B cell (primary cell): ENCODE measurements at places on chromosomes 13 and 19. TPM values are rescaled to one million over a fixed set of nuclear protein-coding genes. Genes with fewer than 3 reads are reported as not detected.

DNA sequence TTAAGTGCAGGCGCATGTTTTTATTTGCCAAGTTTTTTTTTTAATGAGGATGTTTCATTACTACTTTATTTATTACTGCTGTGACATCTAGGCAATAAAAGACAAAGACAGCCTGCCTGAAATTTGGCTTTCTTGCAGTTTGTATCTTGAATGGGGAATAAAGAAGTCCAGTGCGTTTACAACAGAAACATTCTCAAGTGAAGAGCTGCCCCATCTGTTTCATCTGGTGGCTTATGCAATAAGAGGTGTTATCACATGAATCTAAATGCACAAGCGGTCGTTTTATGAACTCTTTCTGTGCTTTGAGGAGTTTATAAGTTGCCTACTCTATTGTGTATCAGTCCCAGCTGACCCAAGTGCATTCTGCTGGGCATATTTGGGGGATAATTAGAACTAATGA, 12.6 kb upstream of the MAB21L1 start:
- no peaks in the 10 kb centered on the region for H3K36me3 ChIP-seq
- no peaks in the 10 kb centered on the region for H3K27me3 ChIP-seq
- DNase-seq: no peak
- no peak overlapping the region for H3K4me3 ChIP-seq
- no peak overlapping the region for H3K27ac ChIP-seq
- H3K4me1 ChIP-seq: no peaks in the 10 kb centered on the region

- no peaks in the 10 kb centered on the region for H3K27me3 ChIP-seq
Measured at GRCh38 chr19:30518965-30519606, 146.9 kb downstream of the ZNF536 start.

GRCh38 chr19:30303131-30303654, 69.0 kb upstream of the ZNF536 start:
- no peak overlapping the region for H3K27ac ChIP-seq
- H3K4me3 ChIP-seq: no peak overlapping the region
- no peaks in the 10 kb centered on the region for H3K4me1 ChIP-seq
- DNase-seq: no peak
- no peaks in the 10 kb centered on the region for H3K27me3 ChIP-seq

DNA sequence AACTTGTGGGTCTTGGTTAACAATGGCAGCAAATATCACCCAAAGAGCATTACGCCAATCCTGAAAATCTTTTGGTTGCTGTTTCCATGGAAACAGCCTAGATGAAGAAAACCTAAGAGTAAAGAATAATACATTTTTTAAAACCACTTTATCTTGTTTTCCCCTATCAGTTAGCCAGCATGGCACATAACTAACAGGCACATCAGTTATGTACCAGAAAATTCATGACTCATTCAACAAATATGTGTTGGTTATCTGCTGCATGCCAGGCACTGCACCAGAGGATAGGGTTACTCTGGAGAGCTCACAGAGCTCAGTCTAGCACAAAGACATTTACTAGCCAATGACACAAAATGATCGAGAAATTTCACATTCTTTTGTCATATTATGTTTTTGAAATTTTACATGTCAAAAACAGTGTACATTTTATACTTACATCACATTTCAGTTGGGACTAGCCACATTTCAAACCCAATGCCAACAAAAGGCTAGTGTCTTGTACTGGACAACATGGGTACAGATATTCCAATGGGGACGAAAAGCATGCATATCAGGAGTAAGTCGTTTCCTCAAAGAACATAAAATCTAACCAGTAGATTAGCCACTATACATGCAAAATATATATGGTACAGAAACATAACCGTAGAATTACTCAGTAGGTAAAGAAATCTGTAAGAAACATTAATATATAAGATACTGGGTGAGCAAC, 20.3 kb downstream of the LNX2 start:
- H3K36me3 ChIP-seq: no peaks in the 10 kb centered on the region
- no peak for DNase-seq
- H3K27ac ChIP-seq: no peak overlapping the region

DNA sequence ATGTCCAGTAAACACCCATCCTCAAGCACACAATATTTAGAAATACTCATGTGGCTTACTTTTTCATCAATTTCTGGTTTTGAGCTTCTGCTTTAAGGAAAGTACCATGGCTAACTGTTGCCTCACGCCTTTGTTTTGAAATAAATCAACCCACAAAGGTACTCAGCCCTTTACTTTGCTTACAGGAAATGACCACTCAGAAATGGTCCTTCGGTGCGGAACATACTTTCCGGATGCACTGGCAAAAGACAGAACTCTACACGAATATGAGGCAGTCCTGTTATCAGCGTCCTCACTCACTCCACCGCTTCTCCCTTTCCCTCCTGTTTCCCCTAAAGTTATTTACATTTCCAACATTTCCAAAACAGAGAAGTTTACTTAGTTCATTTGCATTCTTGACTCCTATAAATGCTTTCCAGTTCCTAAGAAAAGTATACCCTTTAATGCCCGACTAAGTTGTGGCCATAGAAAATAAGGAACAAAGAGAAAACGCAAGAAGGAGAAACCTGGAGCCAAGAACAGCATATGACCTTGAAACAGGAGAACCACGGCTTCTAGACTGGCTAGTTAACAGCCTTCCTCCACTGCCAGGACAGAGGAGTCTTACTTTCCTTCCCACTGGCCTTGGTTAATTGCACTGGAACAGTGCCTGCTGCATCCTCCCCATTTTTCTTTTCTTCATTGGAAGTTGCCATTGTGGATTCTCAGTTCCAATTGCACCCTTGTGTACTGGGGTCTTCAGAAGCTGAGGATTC, 10.6 kb downstream of the FPR2 start:
- no peak for DNase-seq
- no peak overlapping the region for H3K4me3 ChIP-seq

GRCh38 chr13:95535243-95535642, 17.3 kb upstream of the CLDN10 start:
- no peaks in the 10 kb centered on the region for H3K27me3 ChIP-seq
- no peaks in the 10 kb centered on the region for H3K4me1 ChIP-seq
- DNase-seq: no peak
- no peaks in the 10 kb centered on the region for H3K36me3 ChIP-seq

DNA sequence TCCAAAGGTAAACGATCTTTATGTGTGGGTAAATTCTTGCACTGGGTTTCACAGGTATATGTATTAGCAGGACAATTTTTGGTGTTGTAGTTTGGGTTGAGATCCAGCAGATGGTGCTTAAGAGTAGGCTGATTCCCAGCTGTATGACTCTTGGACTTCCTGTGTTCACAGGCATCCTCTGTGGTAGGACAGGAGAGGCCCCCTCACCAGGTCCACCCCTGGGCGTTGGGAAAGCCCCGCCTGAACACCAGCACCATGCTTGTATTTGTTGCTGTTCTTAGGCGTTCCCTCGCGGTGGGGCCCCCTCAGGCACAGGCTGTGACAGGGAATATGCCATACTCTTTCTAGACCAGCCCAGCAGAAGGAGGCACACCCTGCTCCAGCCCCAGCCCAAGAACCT, 49.5 kb upstream of the PCDH17 start:
- H3K27me3 ChIP-seq: no peaks in the 10 kb centered on the region
- no peaks in the 10 kb centered on the region for H3K4me1 ChIP-seq
- no peak overlapping the region for H3K27ac ChIP-seq
- no peaks in the 10 kb centered on the region for H3K36me3 ChIP-seq

DNA sequence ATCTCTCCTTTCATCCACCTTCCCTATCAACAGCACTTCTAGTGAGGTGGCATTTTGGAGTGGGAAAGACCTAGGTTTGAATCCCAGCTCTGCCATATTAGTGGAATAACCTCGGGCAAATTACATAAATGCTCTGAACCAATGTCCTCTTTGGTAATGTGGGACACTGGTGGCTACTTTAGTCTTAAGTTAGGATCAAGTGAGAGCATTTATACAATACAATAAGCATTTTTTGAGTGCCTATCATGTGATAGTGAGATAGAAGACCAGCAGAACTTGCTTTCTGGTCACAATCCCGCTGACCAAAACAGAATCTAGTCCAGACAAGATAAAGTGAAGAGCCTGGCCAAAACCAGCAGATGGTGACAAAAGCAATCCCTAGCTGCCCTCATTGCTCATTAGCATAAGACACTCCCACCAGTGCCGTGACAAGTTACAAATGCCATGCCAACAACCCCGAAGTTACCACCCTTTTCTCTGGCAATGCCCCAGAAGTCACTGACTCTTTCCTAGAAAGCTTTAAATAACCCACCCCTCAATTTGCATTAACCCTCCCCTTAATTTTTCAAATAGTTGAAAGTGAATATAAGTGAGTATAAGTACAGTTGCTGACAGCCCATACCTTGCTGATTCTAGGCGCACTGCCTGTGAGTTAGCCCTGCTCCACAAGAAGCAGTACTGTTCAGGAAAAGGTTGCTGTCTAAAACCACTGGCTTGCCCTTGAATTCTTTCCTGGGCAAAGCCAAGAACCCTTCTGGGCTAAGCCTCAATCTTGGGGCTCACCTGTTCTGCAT, 28.9 kb upstream of the KPNA3 start:
- H3K27me3 ChIP-seq: no peaks in the 10 kb centered on the region
- no peaks in the 10 kb centered on the region for H3K36me3 ChIP-seq
- H3K4me3 ChIP-seq: no peak overlapping the region
- H3K4me1 ChIP-seq: no peaks in the 10 kb centered on the region
- DNase-seq: no peak

DNA sequence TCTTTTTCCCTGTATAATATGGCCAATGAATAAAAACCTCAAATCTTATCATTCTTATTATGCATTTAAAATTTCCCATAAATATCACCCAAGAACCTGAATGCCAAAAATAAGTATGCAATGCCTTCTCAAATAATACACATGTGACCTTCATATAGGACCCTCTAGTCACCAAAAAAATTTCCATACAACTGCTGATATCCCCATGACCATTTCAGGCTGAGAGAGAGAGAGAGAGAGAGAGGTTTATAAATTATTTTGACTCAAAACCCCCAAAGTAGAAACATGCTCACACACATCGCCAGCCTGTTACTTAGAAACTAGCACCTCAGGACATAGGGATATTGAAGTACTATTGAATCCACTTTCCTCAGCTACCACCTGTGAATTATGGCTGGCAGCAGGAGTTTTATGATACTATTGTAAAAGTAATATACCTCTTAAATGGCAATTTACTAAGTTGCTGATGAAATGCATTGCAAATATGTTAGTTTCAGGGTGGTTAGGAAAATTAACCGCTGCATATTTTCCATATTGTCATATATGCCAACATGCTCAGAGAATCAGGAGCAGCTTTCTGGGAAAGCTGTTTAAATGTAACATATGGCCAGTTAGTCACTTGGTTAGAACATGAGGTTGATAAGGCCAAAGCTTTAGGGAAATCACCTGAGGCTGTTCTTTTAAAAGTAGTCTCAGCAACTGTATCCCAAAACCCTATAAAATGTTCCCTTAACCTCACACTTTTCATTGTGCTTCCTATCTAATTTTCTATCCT, 230.8 kb downstream of the DCT start:
- H3K27me3 ChIP-seq: no peaks in the 10 kb centered on the region
- H3K4me3 ChIP-seq: no peak overlapping the region

DNA sequence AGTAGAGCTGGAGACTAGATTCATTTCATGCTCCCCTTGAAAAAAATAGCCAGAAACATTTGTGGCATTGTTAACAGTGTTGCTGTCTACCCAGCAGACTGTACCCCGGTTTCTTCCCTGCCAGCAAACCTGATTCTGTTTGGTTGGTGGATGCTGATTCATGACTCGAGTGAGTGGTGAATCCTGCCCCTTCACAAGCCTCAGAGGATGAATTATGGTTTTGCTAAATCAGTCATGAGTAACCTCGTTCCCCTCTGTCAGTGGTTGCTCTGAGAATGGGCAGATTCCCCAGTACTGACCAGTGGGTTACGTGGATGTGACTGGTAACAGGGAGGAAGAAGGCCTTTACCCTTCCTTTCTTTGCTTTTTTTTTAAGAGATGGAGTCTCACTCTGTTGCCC, 10.1 kb downstream of the NLRP12 start:
- H3K4me1 ChIP-seq: no peaks in the 10 kb centered on the region
- no peak overlapping the region for H3K4me3 ChIP-seq
- DNase-seq: no peak
- no peaks in the 10 kb centered on the region for H3K27me3 ChIP-seq
- H3K36me3 ChIP-seq: no peaks in the 10 kb centered on the region

DNA sequence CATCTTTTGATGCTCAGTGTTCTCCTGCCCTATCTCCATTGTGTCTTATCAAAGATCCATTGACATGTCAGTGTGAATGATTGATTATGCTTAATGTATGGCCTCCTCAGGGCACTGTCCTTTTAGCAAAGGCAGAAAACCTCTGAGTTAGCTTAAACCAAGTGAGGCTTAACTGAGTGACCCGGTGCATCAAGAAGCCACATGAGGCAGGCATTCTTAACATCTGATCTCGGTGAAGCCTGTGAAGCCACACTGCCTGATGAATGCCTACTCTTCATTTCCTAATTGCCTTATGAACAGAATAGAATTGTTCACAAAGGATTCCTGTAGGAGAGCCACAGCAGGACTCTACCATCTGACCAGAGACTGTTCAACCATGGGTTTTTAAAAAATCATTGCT, 168.1 kb upstream of the SOX21 start:
- H3K4me3 ChIP-seq: no peak overlapping the region
- H3K27ac ChIP-seq: no peak overlapping the region
- no peaks in the 10 kb centered on the region for H3K4me1 ChIP-seq
- H3K36me3 ChIP-seq: no peaks in the 10 kb centered on the region
- DNase-seq: no peak

- H3K4me3 ChIP-seq: no peak overlapping the region
- H3K4me1 ChIP-seq: no peaks in the 10 kb centered on the region
- no peaks in the 10 kb centered on the region for H3K36me3 ChIP-seq
- no peak overlapping the region for H3K27ac ChIP-seq
- no peaks in the 10 kb centered on the region for H3K27me3 ChIP-seq
Measured at GRCh38 chr13:46535825-46536224, 17.1 kb upstream of the LRCH1 start.

DNA sequence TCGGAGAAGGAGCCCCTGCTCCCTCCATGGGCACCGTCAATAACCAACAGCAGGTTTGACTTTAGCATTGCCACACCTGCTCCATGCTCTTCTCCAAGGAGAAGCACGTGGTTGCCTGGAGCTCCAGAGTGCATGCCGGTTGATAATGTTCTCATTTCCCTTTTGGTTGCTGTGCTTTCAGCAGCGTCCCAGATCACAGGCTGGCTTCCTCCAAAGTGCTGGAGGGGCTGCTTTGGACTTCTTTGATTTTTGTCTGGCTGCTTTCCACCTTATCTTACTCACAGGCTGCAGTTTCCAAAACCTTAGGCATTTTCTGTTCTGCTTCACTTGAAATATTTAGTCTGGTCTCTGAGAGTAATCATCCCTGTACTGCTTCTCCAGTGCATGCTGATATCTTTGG, 123.8 kb upstream of the IRS2 start:
- H3K4me3 ChIP-seq: no peak overlapping the region
- DNase-seq: no peak

ZNF837 gene
- 3.0 and 4.9 TPM in 2 replicates for polyA plus RNA-seq

CD70 gene
- 14.6 and 23.9 TPM in 2 replicates for polyA plus RNA-seq

MAST1 gene
- polyA plus RNA-seq: 0.36 and 1.1 TPM in 2 replicates

RNF113B gene
- polyA plus RNA-seq: not detected in 2 replicates

C19orf67 gene
- polyA plus RNA-seq: not detected in 2 replicates

ZNF208 gene
- polyA plus RNA-seq: 1.7 and 4.0 TPM in 2 replicates

PODNL1 gene
- 0.13 TPM in 1 of 2 replicates, not detected in the other for polyA plus RNA-seq

TLE6 gene
- polyA plus RNA-seq: 3.0 and 6.4 TPM in 2 replicates
